Cortex of kidney (tissue), 1 donor: ENCODE measurements at places on chromosomes 1 and 21.

DNA sequence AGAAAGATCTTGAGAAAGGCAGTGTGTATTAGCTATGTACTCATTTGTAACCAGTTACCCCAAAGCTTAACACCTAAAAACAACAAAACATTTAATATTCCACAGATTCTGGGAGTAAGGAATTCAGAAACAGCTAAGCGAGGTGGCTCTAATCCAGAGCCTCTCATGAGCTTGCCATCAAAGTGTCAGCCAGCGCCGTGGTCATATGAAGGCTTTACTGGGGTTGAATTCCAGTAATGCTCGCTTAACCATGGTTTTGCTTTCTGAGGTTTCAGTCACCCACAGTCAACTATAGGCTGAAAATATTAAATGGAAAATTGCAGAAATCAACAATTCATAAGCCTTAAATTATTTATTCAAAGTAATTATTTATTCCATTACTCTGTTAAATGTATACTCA lies 101.8 kb downstream of the CLIC6 start:
- DNase-seq: no peak

GRCh38 chr1:102852613-102853012 lies 255.7 kb downstream of the COL11A1 start:
- DNase-seq: no peak

DNA sequence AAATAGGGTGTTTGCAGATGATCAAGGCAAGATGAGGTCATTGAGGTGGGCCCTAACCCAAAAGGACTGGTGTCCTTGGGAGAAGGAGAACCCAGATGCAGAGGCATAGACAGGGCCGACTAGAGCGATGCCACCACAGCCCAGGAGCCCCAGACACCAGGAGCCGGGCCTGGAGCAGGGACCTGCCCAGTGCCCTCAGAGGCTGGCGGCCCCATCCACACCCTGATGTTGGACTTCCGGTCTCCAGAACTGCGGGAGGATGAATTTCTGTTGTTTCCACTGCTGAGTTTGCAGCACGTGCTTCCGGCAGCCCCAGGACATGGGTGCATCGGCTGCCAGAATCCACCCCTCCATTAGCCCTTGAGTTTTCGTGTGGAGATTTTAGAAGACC lies 7.2 kb upstream of the ACTRT2 start:
- DNase-seq: no peak

- DNase-seq: no peak
These were observed 145.1 kb downstream of the CSMD2 start for GRCh38 chr1:34019741-34020552.

DNA sequence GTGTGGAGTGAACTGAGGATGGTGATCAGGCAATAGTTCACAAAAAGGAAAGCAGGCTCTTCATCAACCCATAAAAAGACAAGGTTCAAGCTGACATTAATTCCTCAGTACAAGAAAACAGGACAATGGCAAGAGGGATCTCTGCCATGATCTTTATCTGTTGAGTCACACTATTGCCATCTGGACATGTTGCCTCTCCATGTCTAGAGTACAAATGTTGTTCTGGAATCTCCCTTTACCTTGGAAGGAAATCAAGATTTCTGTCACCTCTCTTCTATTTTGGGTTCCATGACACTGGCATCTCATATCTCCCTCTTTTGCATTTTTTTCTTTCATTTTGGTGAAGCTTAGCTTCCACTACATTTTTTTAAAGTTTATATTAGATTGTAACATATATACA lies 329.1 kb downstream of the USP25 start:
- no peak for DNase-seq

- DNase-seq: no peak
These were observed 1156.6 kb downstream of the PLA2G4A start for GRCh38 chr1:187985145-187985896.

DNA sequence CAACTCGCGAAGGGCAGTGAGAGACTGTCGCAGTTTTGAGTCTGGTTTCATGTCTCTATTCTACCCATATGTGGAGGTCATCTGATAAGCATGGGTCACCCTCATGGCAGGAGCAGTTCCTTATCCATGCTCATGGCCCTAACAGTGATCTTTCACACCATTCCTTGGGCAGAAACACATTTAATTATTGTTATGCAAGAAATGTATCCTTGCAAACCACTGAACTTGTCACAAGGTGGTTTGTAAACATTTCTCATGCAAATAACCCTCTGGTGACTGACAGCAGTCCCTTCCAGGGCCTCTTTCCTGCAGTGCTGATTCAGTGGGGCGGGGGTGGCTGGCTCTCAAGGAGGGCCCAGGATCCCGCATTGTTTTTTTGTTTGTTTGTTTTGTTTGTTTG lies 421.4 kb upstream of the RUNX1 start:
- no peak for DNase-seq

DNA sequence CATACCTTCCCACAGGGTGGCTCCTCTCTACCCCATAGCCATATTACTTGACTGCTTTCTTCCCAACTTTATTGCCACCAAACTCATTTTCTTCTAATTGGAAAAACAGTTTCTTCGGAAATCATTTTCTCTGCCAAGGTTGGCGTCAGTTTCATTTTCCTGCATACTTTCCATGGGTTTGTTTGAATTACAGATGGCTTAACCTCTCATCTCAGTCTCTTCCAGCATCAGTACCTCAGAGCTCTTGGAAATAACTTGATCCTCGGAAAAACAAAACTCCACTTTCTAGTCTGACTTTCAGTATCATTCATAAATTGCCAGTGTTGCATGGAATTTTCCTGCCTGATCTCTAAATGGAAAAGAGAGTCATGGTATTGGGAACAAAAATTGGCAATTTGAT lies 20.3 kb upstream of the PRDM2 start:
- DNase-seq: no peak

GRCh38 chr1:228955691-228956090 lies 220.4 kb downstream of the RHOU start:
- DNase-seq: no peak
